Stimulated activated CD8-positive, alpha-beta memory T cell treated with anti-CD3 and anti-CD28 coated beads, Interleukin-4, amount 100 ng/mL, for 4 hours (primary cell): ENCODE measurements at places on chromosomes 4 and X.

GRCh38 chr4:155854582-155855226 lies 11.4 kb downstream of the ASIC5 start:
- no peak for DNase-seq

DNA sequence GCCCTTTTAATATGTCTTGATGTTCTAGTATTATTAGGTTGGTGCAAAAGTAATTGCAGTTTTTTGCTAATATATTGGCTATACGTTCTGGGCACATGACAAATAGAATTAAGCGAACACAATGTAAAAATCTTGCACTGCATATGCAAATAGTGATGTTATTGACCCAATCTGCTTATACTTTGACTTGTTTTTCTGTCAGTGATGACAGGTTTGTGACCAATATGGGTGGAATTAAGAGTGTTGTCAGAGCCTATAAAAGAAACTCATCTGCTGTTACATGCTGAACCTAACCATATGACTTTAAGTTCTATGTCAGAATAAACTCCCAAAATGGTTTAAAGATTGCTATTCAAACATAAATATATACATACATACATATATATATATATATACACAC lies 30.7 kb upstream of the HPGD start:
- no peak for DNase-seq

DNA sequence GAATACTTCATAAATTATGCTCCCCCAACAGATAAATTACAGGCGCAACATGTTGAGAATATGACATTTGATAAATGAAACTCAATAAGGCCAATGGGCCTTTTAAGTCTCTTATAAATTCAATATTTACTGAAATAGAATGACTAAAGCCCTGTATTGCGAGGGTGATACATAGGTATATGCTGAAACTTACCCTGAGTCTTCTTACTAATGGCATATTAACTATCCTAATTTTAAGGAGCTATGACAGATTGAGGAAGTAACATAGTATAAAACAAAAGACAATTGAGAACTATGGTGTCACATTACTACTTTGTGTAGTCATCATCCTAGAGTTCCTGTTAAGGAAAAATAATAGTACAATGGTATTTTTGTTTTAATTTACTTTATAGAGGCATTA lies 440.7 kb downstream of the IL15 start:
- no peak for DNase-seq

- DNase-seq, result no peak
Measured at GRCh38 chr4:82779032-82779431, 19.6 kb downstream of the SCD5 start.

DNA sequence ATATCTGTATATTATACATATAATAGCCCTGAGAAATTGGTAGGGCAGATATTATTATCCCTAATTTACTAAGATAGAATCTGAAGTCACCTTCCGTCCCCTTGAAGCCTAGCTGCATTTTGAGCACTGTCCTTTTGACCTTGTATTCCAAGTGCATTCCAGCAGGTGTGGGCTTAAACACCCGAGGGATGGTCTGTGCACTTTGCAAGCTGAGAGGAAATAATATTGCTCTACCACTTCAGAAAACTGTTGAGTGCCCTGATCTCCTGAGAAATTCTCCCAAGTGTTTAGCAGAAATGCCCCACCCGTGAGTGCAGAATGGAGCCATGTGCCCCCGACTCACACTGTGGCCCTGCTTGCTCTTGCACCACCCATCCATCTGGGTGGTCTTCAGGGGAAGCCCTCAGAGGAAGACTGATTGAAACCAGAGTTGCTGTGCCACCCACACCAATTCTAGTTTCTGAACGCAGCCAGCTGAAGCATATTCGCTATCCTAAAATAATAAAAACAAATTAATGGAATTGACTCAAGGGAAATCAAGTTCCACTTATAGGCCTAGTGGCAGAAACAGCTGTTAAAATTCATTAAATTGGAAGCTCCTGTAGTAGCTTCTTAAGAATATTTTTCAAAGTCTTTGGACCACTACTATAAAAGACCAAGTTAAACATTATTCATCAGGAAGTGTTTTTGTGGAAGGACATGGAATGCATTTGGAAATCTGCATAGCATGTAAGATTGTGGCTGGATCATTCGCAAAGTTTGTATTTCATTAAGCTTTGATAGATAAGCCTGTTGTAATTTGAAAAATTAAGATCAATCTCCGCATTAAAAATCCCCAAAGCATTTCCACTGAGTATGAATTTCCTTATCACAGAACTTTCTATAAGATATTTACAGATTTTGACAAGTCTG lies 41.3 kb upstream of the PRKG2 start:
- DNase-seq, result no peak
